ENCODE measurements at places on chromosomes 1 and 21.

- no peak for DNase-seq
Observed at GRCh38 chr21:41350436-41351155, 11.2 kb upstream of the MX2 start.

DNA sequence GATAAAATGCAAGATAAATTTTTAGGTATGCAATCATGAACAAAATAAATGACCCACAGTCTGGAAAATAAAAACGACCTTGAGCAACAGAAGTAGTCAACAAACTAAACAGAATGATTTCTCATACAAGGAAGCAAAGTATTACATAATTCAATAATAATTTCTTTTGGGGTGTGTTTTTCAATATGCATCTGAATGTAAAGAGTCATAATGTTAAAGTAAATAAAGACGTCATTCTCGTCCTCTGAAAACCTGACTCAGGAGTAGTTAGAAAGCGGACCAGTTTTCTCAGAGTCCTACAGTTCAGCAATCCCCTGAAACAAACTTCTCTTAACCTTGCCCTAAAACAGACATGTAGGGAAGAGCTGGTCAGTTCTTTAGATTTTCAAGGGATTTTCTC is 18.6 kb downstream of the CDC42BPA start:
- DNase-seq, result no peak

GRCh38 chr1:19359357-19359756 is 47.2 kb downstream of the SLC66A1 start:
- DNase-seq, result no peak

DNA sequence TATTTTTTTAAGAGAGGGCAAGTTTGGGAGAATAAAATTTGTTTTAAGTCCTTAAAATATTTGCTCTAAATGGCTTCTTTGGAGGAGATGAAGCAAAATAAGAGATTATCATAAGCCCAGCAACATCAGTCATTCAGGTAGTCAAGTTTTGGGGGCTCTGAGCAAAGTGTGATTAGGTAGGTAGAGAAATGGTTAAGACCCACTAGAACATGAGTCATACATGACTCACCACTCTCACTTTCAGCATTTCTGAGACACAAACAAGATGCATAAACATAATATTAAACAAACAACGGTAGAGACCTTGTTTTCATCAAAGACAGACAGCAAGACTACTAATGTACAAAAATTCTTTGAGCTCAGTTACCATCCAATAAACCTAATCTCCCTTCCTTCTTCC is 272.2 kb downstream of the LMO4 start:
- DNase-seq, result no peak

- no peak for DNase-seq
Observed at GRCh38 chr1:36567601-36568341, 85.1 kb upstream of the CSF3R start.

DNA sequence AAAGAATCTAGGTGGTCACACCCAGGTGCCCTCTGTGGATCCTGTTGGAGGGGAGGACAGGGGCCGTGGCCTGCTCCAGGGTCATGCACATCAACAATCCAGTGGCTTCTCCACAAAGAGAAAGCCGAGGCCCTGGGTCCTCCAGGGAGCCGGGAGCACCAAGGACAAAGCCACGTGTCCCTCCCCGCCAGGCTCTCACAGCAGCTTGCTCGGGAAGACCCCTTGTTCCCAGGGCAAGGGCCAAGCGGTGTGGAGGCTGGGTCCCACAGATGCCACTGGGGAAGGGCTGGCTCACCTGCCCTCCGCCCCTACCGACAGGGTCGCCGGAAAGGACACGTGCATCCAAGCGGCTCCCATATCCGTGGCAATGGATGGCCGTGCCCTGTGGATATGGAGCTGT is 192.9 kb upstream of the VAMP3 start:
- DNase-seq, result no peak

- DNase-seq, result peak; percentile 7
Observed at GRCh38 chr1:53562291-53562980, 103.2 kb downstream of the DMRTB1 start.

GRCh38 chr1:216462066-216462775 is 39.0 kb upstream of the USH2A start:
- no peak for DNase-seq

- peak; percentile 32 for DNase-seq
Observed at GRCh38 chr1:174743654-174744561, 255.8 kb upstream of the CACYBP start.

GRCh38 chr1:25623731-25624130 is 7.1 kb downstream of the MAN1C1 start:
- no peak for DNase-seq

DNA sequence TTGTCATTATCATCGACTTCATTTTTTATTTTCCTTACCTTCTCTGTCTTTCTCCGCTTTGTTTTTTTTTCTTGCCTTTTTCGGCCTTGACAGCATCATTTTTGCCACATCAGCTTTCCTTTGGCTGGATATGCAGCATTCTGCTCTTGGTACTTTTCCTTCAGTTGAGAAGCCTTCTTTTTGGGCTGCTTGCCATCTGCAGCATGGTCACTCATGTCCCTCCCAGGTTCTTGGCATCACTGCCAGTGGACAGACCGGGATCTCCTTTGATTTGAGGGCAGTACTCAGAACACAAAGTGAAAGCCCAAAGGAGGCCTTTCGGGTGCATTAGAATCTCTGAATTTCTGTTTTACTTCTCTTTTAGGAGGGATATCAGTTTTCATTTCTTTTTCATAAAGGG is 3.7 kb upstream of the PARP1 start:
- no peak for DNase-seq

DNA sequence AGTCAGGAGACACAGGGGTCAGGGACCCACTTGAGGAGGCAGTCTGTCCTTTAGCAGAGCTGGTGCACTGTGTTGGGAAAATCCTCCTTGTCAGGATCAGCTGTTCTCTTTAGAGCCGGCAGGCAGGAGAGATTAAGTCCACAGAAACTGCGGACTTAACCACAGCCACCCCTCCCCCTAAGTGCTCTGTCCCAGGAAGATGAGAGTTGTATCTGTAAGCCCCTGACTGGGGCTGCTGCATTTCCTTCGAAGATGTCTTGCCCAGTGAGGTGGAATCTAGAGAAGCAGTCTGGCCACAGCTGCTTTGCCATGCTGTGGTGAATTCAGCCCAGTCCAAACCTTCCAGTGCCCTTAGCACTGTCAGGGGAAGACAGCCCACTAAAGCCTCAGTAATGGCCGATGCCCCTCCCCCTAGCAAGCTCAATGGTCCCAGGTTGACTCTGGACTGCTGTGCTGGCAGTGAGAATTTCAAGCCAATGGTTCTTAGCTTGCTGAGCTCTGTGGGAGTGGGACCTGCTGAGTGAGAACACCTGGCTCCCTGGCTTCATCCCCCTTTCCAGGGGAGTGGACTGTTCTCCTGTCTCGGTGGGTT is 172.8 kb downstream of the ST6GALNAC3 start:
- no peak for DNase-seq

DNA sequence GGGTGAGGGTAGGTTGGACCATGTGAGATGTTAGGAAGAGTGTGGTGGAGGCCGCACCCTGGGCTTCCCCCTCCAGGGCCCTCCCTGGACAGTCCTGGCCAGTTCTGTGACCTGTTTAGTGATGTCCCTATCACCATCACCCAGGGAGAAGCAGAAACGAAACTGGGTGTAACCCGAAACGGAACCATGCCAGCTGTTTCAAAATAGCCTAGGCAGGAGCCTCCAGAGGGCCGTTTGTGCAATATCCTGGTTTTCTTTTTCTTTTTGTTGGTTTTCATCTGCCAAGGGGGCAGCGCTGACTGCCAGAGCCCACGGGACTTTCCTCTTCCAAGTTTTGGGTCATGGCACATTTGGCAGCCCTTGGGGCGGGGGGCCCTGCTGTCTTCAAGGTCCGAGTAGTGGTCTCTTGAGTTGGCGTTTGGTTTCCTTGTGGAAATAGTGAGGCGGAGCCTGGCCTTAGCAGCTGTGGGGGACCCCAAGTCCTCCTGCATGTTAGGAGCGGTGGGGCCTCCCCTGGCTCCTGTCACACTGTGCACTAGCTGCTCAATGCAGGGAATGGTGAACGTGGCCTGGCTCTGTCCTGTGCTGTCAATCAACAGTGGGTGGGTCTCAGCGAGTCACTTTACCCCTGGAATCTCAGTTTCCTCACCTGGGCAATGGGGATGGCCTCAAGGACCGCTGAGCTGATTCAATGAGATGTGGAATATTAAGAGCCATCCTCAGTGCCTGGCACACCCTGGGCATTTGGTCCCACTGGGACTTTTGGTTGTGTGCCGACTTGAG is 90.7 kb downstream of the ARHGEF10L start:
- DNase-seq, result peak; percentile 6

GRCh38 chr1:34125721-34126380 is 39.2 kb downstream of the CSMD2 start:
- DNase-seq, result no peak

DNA sequence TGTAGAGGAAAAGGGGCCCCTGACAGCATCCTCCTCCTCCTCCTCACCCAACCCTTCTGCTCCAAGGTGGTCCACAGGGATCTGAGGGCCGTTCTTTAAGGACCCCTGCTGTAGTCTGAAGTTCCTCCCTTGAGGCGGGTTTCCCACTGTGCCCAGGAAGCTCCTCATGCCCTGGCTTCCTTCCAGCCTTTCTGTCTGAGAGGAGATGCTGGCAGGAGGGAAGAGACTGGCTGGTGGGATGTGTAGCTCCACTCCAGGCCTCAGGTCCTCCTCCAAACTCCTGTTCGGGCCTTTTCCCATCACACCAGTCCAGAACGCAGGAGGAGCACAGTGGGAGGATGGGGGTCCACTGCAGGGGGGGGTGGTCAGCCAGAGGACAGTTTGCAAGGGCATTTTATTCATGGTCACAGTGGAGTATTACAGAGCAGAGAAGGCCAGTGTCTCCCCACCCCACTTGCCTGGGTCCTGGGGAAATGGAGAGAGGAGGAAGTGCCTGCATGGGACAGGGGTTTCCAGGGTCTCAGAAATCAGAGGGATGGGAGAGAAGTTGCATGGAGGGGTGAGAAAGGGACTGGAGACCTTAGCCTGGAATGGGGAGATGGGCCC is 7.8 kb downstream of the ETV3L start:
- no peak for DNase-seq

DNA sequence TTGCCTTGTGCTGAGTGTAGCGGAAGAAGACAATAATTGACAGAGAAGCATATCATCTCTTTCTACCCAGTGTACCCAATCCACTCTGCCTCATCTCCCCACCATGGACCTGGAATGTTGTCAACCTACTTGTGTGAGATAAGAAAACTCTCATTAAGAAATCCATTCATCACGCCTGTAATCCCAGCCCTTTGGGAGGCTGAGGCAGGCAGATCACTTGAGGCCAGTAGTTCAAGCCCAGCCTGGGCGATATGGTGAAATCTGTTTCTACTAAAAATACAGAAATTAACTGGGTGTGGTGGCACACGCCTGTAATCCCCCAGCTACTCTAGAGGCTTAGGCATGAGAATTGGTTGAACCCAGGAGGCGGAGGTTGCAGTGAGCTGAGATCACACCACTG is 209.6 kb downstream of the PBX1 start:
- no peak for DNase-seq

- no peak for DNase-seq
Observed at GRCh38 chr1:76158126-76158525, 83.6 kb downstream of the ST6GALNAC3 start.

DNA sequence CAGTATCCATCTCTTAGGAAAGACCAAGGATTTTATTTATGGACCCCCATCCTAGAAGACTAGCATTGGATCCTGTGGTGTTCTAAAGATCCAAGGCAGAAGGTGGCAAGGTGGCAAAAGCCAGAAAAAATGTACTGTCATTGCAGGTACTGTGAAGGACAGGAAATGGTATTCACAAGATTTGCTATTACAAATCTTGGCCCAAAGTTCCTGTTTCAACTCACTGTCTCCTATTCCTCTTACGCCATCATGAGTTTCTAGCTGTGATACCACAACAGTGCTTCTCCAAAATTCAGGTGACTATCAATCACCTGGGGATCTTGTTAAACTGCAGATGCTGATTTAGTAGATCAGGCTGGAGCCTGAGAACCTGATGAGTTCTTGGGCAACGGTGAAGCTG is 21.4 kb downstream of the ACP6 start:
- DNase-seq, result no peak

DNA sequence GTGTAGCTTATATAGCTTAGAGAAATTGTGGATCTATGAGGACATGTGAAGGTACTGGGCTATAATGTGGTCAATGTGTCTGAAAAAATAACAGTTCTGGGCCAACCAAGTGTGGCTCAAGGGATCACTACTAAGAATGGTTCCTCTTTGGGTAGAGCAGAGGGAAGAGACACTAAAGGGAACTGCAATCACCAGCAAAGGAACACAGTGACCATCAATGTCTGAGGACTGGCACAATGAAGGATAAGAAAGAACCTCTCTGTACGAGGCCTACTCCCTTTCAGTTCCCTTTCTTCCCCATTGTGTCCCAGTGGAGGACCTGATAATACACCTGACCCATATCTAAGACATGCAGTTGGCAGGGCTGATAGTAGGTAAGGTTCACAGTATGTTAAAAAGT is 89.9 kb upstream of the JAK1 start:
- no peak for DNase-seq

GRCh38 chr1:201877877-201878401 is 10.8 kb upstream of the SHISA4 start:
- DNase-seq, result peak; percentile 12

- no peak for DNase-seq
Observed at GRCh38 chr1:42736571-42737200, 3.4 kb downstream of the CLDN19 start.

GRCh38 chr1:237556911-237557310 is 333.8 kb downstream of the ZP4 start:
- no peak for DNase-seq

GRCh38 chr1:82464362-82465001 is 663.7 kb downstream of the ADGRL2 start:
- no peak for DNase-seq

DNA sequence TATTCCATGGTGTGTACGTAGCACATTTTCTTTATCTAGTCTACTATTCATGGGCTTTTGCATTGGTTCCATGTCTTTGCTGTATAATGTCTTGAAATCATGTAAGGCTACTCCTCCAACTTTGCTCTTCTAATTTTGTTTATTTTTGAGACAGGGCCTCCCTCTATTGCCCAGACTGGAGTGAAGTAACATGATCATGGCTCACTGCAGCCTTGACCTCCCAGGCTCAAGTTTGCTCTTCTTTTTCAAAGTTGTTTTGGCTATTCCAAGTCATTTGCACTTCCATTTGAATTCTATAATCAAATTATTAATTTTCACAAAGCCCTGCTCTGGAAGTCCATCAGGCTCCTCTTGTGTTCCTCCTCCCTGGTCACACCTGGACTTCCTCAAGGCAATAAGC is 90.2 kb upstream of the SGIP1 start:
- DNase-seq, result no peak

- DNase-seq, result no peak
Observed at GRCh38 chr1:157371826-157372225, 180.5 kb downstream of the FCRL5 start.

DNA sequence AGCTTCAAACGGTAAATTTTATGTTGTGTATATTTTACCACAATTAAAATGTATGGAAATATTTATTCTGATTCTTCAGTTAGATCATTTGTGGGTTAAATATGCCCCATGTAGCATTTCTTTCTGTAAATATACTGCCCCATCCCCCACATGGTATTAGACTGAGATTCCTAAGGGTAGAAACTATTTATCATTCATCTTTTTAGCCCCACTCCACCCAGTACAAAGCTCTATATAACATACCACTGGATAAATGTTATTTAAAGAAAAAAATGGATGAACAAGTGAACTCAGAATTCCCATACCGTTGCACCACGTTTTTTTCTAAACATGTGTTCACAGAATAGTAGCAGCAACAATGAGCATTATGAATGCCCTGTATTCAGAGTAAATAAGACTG is 234.0 kb upstream of the IRF2BP2 start:
- no peak for DNase-seq

- no peak for DNase-seq
Observed at GRCh38 chr21:34724857-34725195, 56.0 kb downstream of the CLIC6 start.
